ENCODE measurements at places on chromosomes 1 and 21. TPM values are rescaled to one million over a fixed set of nuclear protein-coding genes. Genes with fewer than 3 reads are reported as not detected.

Gene PLD5
- total RNA-seq = not detected

Gene MRPL20
- 89.5 TPM for total RNA-seq

Gene C4BPA
- total RNA-seq = not detected

Gene MRTO4
- total RNA-seq = 46.0 TPM

Gene CFHR2
- not detected for total RNA-seq

Gene DDX59
- 9.5 TPM for total RNA-seq

Gene SLC35F3
- total RNA-seq = not detected

Gene CFAP45
- total RNA-seq = 1.5 TPM

Gene SH2D5
- total RNA-seq = 0.98 TPM

Gene SCAMP3
- 51.0 TPM for total RNA-seq

Gene PRKCZ
- total RNA-seq = 2.3 TPM

Gene GREM2
- not detected for total RNA-seq

Gene COL9A2
- 0.33 TPM for total RNA-seq

Gene CA6
- not detected for total RNA-seq

Gene CA14
- not detected for total RNA-seq

Gene S100A5
- not detected for total RNA-seq

Gene NTNG1
- 2.2 TPM for total RNA-seq

Gene RGS5
- total RNA-seq = 14.9 TPM

All from vein endothelial cell (primary cell).